ENCODE measurements at places on chromosomes 11 and 22.

DNA sequence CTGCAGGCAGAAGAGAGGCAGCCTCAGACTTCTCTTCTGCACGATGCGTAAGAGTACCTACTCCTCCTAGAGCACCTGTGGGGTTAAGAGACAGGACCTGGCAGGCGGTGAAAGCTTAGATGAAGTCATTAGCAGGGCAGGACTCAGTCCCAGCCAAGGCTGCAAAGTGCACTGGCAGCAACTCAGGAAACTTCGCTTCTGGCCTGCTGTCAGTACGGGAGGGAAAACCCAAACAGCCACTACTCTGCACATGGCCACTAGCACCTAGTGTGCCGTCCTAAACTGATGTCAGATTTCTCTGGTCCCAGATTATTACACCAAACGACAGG lies 8.8 kb upstream of the KLHL35 start:
- DNase-seq: no peak

- DNase-seq: no peak
Observed at GRCh38 chr11:69105461-69106030, 50.2 kb upstream of the SMIM38 start.

GRCh38 chr11:22666325-22666687 lies at the start of gene GAS2:
Gene GAS2, plus strand, starts transcription at chr11:22666611. Its CDS starts 8,259 bp downstream, at chr11:22674870.
- peak; percentile 18 for DNase-seq

DNA sequence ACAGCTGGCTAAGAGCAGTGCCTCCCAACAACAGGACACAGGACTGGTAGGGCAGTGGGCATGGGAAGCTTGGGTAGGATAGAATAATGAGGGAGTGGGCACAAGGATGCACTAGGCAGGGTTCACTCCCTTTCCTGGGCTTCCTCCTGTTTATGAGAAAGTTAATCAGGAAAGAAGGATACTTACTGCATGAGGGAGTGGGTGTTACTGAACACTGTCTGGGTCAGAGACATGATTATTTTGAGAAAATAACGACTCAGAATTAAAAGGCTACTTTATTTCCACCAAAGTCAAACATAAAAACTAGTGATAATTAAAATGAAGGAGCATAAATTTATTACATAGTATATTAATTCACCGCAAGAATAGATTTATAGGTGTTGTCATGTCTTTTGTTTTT lies 35.8 kb downstream of the NCAM1 start:
- no peak for DNase-seq

DNA sequence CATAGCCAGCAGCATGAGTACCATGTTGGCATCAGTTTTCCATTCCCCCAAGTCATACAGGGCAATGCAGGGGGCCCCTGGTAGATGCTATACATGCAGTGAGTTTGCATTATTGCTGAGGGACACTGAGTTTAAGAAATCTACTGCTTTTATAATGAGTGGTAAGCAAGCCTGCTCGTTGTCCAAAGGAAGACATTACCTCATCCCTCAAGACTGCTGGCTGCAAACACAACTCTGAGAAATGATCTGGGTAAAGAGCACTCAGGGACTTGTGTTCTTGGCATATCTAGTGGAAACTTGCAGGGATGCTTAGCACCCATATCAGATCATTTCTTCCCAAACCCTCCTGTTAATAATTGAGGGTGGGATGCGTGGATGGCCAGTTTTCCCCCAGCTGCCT lies 77.9 kb downstream of the CWC15 start:
- DNase-seq: no peak

DNA sequence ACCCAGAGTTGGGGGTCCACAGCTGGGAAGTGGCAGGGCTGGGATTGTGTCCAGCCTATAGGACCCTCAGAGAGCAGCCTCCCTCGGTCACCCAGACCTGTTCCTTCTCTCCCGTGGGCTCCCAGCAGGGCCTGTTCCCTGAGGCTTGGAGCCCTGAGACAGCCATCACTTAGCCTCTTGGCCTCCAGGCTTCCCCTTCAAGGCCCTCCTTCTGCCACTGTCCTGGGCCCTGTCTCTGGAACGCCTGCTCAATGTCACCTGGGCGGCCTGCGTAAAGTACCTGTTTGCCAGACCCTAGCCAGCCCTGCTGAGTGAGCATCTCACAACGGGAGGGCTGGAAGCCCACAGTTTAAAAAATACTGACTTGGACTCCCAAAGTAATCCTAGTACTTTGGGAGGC lies 6.5 kb downstream of the MGAT3 start:
- DNase-seq: no peak

DNA sequence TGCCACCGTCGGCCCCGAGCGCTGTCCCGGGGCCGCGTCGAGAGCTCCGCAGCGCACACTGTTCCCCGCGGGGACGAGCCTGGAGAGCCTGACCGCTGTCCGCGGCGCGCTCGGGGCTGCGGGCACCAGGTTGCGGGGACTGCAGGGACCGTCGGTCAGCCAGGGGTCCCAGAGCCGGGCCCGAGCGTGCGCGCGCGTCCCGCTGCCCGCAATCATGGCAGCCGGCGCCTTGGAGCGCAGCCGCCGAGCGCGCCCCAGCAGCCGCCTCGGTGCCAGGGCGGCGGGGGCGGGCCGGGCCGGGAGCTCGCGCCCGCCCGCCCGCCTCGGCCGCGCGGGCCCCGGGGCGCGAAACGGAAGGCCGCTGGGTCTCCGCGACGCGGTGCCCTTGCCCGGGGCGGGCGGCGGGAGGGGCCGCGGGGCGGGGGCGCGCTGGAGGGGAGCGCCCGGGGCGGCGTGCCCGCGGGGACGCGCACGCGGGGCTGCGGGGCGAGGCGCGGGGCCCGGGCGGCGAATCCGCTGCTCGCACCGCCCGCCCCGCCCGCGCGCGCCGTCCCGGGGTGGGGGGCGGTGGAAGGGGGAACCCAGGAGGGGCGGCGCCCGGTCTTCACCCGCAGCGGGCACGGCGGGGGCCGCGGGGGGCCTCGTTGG lies 79.4 kb upstream of the PPARA start:
- DNase-seq: peak; percentile 60

DNA sequence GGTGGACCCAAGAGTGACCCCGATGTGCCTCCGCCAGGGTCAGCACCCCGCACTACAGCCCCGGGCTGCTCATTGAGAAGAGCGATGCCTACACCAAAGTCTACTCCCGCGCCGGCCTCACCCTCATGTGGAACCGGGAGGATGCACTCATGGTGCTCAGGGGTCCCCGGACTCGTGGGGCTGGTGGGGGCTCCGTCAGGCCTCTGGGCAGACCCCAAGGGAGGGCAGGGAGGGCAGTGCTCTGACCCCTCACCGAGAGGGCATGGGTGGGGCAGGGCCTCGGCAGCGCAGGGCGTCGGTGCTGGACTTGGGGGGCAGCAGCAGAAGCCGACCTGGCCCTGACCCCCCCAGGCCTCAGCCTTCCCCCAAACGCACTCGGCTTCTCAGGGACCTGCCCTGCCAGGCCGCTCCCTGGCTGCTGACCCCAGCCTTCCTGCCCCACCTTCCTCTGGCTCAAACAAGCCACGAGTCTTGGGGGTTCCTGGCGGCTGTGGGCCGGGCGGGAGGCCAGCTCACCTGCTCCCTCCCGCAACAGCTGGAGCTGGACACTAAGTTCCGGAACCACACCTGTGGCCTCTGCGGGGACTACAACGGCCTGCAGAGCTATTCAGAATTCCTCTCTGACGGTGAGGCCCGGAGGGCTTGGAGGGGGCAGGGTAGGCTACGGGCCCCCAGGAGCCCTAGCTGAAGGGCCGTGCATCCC lies 2.9 kb downstream of the MUC2 start:
- no peak for DNase-seq

DNA sequence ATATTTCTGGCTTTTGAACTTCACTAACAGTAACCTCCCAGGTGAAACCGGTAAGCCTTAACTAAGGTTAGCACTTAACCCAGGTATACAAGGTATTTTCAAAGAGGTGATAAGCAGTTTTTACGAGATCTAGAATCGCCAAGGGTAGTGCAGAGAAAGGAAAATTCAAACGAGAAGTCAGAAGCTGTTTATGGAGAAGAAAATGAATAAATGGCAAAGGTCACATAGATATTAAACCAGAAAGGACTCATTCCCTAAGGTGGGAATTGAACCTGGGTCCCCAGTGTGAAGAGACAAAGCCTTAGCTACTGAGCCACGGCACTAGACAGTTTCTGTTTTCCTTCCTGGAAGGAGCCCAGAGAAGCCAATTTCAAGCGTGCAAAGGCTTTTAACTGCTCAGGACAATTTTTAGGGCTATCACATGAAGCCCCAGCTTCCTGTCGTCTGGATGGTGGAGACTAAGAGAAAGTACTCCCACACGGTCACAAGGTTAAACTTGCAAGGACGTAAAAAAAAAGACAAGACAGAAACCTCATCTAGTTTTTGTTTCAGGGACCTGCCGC lies 5.7 kb upstream of the C1QTNF6 start:
- peak; percentile 51 for DNase-seq

All from nephron progenitor cell (in vitro differentiated cells).